ENCODE measurements at places on chromosomes 7 and 10.

GRCh38 chr7:7786595-7786994 is 68.2 kb upstream of the RPA3 start:
- no peak for DNase-seq

- DNase-seq = no peak
These were observed 56.4 kb downstream of the BBS9 start for GRCh38 chr7:33185786-33186185.

DNA sequence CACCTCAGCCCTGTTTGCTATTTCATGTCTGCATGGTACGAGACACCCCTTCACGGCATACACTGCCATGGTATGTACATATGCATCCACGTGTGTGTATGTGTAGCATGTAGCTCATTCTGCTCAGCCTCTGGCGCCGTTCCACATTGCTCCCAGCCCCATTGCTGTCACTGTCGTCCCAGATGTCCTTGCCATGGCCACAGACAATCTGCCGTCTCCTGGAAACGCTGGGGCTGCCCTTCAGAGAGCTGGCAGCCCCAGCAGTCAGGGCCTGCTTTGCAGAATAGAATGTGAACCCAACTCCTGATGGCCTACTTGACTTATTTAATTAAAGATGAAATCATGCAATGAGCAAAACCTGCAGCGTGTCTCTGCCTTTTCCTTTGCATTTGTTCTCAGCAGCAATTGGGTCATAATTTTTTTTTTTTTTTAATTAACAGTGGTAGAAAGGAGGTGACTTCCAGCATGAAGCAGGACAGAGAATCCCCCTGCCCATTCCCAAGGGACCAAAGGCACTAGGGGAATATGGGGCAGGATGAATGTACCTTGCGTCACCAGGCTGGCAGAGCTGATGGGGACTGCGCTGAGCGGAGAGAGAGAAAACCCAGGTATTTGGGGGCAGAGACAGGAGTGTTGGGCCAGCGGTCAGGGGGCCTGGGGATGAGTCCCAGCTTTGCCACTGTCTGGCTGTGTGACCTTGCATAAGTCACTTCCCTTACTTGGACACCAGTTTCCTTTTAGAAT is 49.2 kb downstream of the CHST3 start:
- no peak for DNase-seq

- no peak for DNase-seq
These were observed 549.5 kb upstream of the GRM3 start for GRCh38 chr7:86094166-86094669.

DNA sequence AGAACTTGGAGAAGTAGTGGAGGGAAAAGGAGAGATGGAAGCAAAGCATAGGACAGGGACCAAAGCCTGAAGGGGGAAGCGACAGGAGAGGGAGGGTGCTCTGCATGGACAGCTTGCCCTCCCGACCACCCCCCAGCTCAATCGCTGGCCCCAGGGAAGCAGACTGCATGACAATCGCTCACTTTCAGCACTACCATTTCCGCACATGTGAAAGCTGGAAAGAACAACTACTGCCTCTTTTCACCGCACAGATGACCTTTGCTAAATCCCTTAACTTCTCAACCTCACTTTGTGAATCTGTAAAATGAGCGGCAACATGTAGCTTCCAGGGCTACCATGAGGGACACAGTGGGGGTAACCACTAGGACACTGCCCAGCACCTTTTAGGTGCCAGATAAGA is 17.1 kb downstream of the VOPP1 start:
- DNase-seq = no peak

All from stimulated activated naive CD4-positive, alpha-beta T cell treated with Interleukin-2 at 50 U/mL for 16 hours (primary cell).